ENCODE measurements at places on chromosomes 3 and 15.

DNA sequence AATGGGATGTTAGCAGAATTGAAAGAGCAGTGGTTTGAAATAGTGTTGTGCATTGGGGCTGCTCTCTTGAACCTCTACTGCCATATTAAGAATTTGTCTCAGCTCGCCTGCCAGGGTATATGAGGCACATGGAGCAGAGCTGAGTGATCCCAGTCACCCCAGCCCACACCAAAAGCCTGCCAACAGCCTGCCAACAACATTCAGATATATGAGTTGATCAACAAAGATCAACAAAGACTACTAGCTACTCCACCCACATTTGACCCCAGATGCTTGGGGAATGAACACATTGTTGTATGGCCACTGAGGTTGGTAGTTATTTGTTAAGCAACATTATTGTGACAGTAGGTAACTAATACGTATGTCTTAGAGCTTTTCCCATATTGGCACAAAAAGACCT lies 570.9 kb upstream of the IL12A start:
- DNase-seq: no peak

DNA sequence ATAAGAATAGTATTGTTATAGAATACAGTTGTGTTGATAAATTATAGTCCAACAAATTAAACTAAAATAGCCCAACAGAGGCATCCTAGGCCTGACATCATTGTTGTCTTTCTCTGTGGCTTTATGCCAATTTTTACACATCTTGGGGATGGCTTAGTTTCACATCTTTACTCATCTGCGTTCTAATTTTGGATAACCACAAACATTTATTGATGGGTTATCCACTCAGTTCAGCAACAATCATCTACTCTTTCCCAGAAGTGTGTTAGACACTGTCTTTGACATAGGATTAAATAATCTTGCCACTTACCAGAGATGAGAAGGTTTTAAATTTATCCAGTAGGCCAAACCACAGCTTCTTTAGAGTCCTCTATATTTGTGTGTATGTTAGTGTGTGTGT lies 120.8 kb upstream of the PHLDB2 start:
- DNase-seq: no peak

DNA sequence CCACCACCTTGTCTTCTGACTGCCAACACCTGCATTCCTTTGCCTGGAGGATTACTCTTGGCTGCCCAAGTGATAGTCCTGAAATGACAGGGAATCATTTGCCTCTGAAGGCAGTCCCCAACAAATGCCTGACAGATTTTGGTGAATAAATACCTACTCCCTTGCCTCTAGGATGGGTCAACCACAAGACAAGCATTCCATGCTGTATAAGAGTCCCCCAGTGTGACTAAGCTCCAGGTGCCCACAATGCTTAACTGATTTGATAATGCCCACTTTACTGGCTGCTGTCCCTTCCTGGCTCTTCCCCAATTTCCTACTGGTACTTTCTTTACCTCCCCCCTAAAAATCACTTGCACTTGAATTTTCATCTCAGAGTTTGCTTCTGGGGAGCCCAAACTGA lies 14.8 kb downstream of the THRB start:
- DNase-seq: no peak

DNA sequence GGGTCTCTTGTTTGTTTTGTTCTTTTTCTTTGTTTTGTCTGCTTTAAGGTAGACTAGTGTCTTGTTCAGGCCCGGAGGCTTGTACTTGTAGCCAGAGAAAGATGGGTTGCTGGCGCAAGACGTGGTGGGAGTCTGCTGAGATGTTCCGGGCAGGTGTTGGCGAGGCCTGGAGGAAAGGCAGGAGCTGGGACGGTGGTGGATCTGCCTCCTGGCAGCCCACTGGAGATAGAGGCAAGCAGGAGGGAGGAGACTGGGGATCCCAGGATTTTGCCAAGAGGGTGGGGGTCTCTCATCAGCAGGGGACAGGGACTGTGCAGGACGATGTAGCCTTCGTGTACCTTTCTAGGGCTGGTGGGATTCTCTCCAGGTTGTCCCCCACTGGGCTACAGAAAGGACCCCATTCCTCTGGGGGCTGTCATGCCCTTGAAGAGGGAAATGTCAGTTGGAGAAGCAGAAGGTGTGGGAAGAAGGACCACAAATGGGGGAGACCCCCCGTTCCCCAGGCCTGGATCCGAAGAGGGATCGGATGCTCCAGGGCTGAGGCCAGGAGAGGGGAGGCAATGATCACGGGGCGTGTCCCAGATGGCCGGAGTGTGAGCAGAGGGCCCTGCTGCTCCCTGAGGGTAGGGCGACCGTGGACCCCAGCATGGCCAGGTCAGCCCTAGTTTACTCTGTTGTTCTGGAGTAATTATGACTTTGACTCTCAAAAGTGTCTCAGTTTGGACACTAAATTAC lies 7.0 kb downstream of the CHAC1 start:
- DNase-seq: no peak

GRCh38 chr15:59236394-59236793 lies 29.8 kb downstream of the LDHAL6B start:
- no peak for DNase-seq

- DNase-seq: no peak
Measured at GRCh38 chr3:10370429-10370828, 49.5 kb upstream of the SEC13 start.

DNA sequence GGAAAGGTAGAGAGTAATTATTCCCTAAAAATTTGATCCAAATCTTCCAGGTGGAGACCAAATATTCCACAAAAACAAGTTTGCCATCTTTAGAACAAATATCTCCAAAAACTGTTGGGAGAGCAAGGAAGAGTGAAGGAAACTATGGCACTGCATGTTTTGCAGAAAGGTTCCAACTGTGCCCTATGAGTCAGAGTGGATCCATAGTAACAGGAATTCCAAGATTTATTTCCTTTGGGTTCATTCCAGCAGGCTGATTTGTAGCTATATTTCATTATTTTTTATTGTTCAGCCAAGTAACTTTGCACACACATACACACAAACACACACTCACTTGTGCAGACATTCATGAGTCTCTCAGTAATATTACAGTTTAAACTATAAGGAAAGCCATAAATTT lies 459.7 kb upstream of the EPHA6 start:
- no peak for DNase-seq

DNA sequence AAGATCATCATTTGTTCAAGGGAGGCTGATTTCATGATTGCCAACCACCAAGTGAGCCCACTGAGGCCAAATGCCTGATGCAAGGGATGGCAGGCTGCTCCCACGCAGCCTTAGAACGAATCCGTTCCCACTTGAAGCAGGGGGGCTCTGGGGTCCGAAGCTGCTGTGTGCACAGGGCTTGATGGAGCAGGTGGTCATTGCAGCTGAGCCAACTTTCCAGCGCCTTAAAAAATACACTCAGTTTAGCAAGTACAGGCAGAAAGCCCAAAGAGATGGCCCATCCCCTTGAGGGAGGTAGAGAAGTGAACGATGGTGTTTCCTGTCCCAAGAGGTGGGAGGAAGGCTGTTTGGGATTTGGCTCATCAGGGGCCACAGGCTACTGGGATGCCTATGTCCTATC lies 16.7 kb downstream of the LIMD1 start:
- DNase-seq: no peak

DNA sequence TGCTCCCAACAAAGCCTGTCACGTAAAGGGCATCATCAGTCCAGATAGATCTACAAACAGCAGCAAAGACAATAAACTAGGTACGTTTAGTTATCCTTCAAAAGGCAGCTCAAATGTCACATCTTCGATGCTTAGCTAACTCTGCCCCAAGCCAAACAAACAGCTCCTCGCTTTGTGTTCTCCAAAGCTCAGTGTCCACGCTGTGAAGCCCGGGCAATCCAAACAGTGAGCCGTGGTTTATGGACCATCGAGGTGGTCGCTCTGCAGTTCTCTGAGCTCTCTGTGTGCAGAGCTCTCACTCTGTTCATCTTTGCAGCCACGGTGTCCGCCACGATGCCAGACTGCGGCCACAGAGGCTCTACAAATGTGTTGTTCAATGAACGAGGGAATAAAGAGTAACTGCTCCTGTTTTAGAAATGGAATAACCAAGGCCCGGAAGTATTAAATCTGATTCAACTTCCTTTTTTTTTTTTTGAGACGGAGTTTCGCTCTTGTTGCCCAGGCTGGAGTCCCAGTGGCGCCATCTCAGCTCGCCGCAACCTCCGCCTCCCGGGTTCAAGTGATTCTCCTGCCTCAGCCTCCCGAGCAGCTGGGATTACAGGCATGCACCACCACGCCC lies 117.2 kb upstream of the FAM174B start:
- no peak for DNase-seq

DNA sequence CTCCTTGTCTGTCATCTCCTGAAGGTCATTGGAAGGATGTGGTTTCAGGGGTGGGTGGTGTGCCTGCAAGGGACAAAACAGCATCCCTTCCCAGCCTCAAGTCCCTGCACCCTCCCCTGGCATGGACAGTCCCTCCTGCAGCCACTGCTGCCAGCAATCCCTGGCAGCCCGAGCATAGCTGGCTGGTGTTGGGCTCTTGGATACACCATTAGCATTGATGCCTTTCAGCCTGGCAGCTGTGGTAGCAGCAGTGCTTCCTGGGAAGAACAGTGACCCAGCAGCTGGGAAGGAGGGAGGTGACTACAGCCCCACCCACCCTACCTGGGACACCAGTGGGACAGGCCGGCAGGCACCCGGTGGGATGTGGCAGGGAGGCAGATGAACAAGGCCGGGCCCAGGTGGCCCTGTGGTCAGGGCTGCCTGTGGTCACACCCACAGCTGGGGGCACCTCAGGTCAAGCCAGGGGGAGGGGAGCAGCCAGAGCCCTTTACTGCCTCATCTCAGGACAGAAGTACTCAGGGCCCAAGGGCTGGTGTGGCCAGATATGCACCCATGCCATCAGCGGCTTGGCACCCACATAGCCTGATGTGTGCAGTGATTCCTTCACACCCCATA lies 32.9 kb upstream of the TMEM115 start:
- DNase-seq: no peak

- DNase-seq: no peak
Measured at GRCh38 chr3:42868841-42869240, 6.8 kb downstream of the CYP8B1 start.

GRCh38 chr3:80190051-80190450 lies 422.3 kb upstream of the ROBO1 start:
- DNase-seq: peak; percentile 45

DNA sequence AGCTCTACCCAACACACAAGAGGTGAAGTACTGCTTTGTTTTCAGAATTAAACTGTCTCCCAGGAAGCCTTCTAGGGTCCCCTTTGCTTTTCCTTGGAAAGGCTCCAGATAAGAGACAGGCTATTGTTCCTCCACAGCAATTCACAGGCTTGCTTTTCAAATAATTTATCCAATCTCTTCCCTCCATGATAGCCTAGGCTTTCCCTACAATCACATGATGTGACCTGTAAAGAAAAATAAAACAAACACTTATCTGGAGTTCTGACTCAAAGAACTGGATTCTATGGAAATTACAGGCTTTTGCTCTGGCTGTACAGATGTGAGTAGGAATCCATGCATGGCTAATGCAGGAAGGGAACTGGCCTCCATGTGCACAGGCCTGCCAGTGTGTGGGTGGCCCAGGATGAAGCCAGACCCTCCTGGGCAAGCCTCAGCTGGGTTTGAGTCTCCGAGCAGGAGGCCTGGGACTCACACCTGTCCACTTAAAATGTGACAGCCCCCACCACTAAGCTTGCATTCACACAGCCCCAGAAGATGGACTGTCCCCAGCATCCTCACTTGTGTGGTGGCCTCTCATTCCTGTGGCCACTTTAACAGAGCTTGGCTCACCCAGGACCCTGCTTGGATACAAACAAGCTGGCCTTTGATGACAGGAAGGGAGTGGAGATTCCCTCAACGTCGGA lies 75.8 kb upstream of the LEKR1 start:
- DNase-seq: no peak

GRCh38 chr3:173221010-173221409 lies 80.0 kb upstream of the SPATA16 start:
- DNase-seq: peak; percentile 13

GRCh38 chr15:45130291-45131000 lies 652 bp downstream of the DUOX1 start:
- no peak for DNase-seq

GRCh38 chr3:65151666-65152065 lies 463.9 kb upstream of the ADAMTS9 start:
- DNase-seq: no peak

- no peak for DNase-seq
Measured at GRCh38 chr3:156236556-156237260, 116.3 kb downstream of the KCNAB1 start.

GRCh38 chr3:61979638-61980037 lies 393.7 kb downstream of the FEZF2 start:
- DNase-seq: no peak

GRCh38 chr3:123660900-123661299 lies 76.0 kb upstream of the HACD2 start:
- DNase-seq: no peak

GRCh38 chr3:149476225-149476624 lies 1.7 kb downstream of the TM4SF4 start:
- no peak for DNase-seq

GRCh38 chr3:196142202-196142956 lies 60.5 kb upstream of the TFRC start:
- DNase-seq: no peak

DNA sequence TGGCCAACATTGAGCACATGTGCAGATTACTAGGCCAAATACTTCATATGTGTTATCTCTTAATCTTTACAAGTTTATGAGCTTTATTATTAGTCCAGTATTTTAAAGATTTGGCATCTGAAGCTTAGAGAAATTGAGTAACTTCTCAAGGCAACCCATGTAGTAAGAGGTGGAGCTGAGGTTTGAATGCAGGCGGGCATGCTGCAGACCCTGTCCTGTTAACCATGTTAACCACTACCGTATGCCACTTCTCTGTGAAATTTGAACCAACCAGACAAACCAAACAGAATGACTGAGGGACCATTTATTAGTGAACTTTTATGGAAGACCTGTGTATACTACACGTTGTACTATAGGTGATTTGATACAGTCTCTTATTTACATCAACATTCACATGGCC lies 49.7 kb downstream of the MEF2A start:
- DNase-seq: no peak

- peak; percentile 63 for DNase-seq
Measured at GRCh38 chr15:89129123-89129815, 41.0 kb downstream of the ABHD2 start.

GRCh38 chr3:27095553-27096222 lies 273.5 kb downstream of the NEK10 start:
- DNase-seq: no peak

DNA sequence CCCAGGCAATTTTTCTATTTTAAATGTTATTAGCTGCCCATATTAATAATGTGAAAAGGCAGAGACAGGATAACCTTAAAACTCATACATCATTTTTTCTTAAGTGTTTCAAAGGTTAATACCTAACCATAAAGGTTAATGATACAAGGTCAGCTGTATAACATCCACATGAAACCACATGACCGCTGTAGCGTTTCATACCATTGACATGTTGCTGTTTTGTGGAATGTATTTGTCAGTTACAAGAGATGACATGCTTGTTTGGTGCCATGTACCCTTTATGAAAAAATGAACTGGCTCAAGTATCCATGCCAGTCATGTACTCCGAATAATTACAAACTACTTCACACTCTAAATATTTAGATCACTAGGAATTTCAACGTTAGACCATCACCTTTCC lies 207.4 kb downstream of the FMN1 start:
- DNase-seq: no peak

- no peak for DNase-seq
Measured at GRCh38 chr3:87733671-87734367, 325.0 kb downstream of the CGGBP1 start.

- no peak for DNase-seq
Measured at GRCh38 chr3:38468765-38469164, 15.1 kb downstream of the ACVR2B start.

- peak; percentile 80 for DNase-seq
Measured at GRCh38 chr3:9916734-9917680, at the start of gene IL17RC. Gene IL17RC (plus strand): TSS chr3:9917098. CDS start chr3:9917316, 218 bp downstream.

Measured in HEK293T (cell line).